ENCODE measurements at places on chromosomes 16 and 17.

GRCh38 chr17:51734976-51735375 lies 423.5 kb downstream of the CA10 start:
- no peak for DNase-seq

DNA sequence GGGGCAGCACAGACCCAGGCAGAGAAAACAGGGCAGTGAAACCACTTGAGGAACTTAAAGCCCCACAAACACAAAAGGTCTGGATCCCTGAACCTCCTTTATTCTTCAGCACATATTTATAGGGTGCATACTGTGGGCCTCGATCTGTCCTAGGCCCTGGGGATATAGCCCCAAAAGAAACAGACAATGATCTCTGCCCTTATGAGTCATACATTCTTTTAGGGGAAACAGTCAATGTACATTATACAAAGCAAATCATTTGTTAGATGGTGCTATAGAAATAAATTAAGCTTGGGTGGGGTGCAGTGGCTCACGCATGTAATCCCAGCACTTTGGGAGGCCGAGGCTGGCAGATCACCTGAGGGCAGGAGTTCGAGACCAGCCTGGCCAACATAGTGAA lies 10.0 kb upstream of the HES7 start:
- DNase-seq, result no peak

DNA sequence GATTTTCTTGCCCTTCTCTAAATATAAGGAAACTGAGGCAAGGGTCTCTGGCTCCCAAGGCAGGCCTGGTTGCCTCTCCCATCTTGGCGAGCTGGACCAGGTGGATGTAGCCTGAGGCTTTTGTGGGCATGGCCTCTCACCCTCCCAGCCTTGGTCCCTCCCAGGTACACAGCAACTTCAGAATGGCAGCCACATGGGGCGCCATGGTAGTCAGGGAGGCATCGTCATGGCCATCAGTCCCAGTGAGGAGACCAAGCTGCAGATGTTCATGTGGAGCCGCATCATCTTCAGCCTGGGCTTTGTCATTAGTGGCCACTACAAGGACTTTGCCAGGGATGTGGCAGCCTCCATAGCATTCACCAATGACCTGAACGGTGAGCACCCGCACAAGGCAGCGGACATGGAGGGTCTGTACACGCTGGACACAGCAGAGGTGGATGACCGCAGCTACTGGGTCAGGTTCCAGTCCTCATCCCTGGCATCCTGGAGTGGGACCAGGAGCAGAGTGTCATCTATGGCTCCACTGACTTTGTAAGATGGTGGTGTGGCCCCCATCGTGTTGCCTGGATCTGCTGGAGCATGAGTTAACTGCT lies 165.8 kb upstream of the ZNF267 start:
- no peak for DNase-seq

- no peak for DNase-seq
These were observed 34.9 kb downstream of the EFCAB13 start for GRCh38 chr17:47358652-47359051.

DNA sequence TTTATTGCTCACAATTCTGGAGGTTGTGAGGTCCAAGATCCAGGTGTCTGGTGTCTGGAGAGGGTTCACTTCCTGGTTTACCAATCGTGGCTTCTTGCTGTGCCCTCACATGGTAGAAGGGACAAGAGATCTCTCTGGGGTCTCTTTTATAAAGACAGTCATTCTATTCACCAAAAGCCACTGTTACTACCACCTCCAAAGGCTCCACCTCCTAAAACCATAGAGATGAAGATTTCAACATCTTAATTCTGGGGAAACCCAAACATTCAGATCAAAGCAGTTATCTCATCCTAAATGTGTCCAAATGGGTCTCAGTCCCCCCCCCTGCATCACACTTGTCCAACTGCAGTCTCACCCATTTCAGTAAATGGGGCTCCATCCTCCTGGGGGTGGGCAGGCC lies 132.9 kb upstream of the XYLT1 start:
- no peak for DNase-seq

DNA sequence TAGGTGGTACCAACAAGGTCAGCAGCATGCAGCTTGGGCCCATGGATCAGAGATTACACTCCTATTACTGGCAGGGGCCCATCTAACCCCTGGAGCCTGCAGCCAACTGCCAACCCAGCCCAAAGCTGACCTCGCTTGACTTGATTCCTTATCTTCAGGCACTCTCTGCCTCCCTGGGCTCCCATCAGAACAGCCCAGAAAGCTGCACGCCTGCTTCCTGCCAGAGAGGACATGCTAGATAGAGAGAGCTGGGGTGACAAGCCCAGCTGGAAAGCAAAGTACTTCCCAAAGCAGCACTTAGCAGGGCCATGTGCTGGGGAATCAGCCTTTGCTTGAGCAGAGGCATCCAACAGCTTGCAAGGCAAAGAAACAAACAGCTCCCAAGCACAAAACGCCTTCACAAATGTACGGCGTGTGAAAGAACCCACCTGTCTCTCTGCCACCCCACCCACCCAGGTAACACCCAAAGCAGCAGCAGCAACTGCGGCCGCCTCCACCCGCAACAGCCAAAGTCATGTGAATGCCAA lies 74.2 kb upstream of the NLK start:
- no peak for DNase-seq

DNA sequence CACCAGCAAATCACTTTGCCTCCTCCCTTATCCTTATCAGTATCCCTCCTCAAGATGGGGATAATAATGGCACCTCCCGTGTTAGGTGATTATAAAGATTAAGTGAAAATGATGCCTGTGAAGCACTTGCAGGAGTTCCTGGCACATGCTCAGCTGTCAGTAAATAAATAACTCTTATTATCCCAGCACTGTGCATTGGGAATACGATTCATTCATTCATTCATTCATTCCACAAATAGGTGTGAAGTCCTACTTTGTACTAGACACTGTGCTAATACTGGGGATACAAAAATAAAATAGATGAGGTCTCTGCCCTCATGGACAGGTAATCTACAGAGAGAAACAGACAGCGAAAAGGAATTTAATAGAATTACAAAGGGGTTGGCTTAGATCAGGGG lies 2.0 kb downstream of the XYLT2 start:
- DNase-seq, result no peak

- DNase-seq, result no peak
These were observed 54.1 kb downstream of the VAT1L start for GRCh38 chr16:77842468-77842867.

DNA sequence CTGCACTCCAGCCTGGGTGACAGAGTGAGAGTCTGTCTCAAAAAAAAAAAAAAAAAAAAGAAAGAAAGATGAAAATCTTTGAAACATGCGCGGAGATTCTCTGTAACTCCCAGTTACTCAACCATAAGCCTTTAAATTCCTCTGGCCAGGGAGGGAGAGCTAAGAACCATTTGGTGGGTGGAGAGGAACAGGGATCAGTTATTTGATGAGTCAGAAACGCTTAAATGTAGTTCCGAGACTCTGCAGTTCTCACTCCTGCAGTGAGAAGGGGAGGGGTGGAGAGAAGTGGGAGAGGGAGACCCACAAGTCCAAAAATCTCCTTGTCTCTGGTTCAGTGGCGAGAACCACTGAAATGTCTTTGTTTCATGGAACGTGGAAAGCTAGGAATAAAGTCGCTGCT lies 266.7 kb downstream of the SOX9 start:
- no peak for DNase-seq

DNA sequence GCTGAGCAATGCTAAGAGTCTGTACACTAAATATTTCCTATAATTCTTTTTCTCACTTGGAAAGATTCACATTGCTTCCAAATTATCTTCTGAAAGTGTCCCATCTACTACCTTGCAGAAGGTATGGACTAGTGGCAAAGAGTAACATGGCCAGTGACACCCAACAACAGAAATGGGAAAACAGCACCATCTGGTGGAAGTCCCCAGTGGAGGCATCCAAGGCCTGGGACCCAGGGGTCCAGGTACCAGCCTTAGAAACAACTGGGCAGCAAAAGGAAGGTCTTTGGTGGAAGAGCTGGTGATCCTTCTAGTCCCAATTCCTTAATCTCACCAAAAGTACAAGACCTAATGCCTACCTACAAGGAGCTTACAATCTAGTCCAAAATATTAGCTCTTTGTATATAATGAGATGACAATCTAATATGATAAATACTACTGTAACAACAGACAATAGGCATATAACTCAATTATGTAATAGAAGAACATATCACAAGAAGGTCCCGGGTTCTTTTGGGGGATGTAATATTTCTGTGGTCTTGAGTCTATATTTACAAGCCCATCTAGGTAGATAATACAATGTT lies 55.3 kb downstream of the SKAP1 start:
- DNase-seq, result no peak

- DNase-seq, result no peak
These were observed 6.1 kb upstream of the KRTAP2-4 start for GRCh38 chr17:41071606-41072360.

DNA sequence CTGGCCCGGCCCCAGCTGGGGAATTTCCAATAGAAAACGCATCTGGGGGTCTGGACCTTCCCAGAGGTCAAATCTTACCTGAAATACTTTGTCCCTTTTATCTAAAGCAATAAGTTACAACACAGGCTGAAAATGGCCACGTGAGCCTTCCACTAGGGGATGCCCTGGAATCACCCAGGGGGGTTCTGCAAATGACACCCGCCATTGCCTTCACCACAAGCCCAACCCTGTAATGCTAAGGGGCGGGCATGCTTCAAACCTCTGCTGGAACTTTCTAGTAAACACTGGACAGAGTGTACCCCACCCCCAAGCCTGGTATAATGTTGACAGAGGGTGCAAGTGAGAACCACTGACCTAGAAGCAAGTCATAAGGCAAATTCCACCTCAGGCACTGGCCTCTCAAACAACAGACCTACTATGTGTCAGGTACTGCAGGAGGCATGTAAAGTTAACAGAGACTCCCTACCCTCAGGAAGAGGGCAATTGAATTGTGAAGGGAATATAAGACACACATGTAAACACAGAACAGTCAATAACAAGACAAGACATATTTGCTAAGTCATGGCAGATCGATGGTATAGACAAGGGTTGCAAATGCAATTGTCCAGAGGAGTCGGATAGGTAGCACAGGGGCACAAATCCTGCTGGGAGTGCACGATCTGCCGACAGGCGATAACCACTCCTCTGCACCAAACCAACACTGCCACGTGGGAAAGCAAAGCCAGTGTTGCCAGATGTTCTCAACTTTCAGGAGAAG lies 59.0 kb downstream of the ARHGAP17 start:
- DNase-seq, result no peak

GRCh38 chr17:76381633-76382350 lies 2.6 kb upstream of the SPHK1 start:
- DNase-seq, result no peak

GRCh38 chr16:15523939-15524338 lies 89.6 kb downstream of the BMERB1 start:
- DNase-seq, result no peak

- DNase-seq, result no peak
These were observed 132.7 kb downstream of the CCDC182 start for GRCh38 chr17:57612202-57613071.

DNA sequence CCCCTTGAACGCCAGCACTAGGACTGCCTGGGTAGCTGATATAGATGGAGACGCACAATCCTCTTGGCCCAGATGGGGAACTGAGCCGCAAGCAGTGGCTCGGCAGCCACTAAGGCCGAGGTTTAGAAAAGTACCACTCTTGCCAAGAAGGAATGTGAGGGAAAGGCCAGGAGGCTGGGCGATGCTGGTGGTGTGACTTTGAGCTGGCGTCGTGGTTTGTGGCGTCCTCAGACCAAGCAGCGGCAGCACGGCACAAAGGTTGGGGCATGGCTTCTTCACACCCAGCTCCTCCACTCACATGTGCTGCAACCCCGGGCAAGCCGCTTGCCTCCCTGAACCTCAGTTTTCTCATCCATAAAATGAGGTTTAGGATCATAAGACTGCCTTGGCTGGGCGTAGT lies 15.6 kb downstream of the DCAKD start:
- DNase-seq, result no peak

DNA sequence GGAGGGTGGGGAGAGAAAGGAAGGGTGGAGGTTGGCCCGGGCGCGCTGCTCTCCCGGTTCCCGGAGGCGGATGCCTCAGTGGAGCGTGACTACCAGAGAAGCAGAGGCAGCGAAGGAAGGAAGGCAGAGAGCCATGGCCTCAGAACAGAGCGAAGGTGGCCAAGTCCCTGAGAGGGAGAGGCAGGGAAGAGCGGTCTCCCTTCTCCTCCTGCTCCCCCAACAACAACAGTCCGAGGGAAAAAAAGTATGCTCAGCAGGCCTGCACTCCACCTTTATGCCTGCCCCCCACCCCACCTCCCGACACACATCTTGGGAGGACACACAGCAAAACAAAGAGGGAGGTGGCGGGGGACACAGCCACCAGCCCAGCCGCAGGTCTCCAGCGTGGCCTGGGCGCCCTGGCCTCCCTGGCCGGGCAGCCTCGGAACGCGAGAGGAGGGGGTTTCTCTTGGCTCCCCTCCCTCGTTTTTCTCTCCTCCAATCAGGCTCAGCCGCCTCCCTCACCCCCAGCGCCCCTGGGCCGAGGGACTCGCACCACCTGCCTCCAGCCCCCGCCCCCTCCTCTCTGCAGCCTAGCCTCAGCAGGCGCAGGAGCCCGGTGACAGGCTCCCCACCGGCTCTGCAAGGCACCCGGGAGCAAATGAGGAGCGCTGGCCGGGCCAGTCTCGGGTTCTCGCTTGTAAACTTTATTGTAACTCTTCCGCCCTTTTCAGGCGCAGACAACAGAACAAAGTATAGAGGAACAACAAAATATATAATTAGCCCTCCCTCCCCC lies 1.1 kb upstream of the HOXB7 start:
- DNase-seq, result no peak

DNA sequence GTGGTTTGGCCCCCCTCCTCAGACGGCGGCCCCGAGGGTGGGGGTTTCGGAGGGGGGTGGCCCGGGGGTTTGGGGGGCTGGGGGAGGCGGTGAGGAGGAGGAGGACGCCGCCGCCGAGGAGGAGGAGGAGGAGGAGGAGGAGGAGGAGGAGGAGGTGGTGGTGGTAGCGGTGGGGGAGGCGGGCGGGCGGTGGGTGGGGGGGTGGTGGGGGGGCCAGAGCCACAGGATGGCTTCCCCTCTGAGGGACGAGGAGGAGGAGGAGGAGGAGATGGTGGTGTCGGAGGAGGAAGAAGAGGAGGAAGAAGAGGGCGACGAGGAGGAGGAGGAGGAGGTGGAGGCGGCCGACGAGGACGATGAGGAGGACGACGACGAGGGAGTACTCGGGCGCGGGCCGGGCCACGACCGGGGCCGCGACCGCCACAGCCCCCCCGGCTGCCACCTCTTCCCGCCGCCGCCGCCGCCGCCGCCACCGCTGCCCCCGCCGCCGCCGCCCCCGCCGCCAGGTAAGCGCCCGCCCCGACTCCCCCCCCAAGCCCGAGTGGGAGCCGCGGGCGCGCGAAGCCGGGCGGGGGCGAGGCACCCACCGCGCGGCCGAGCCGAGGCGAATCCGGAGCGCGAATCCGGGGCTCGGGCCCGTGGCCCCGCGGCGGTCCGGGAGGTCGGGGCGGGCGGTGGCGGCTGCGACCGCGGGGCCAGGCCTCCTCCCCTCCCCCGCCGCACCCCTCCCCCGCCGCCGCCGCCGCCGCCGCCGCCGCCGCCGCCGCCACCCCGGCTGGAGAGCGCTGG lies 3.8 kb upstream of the CHD3 start:
- peak; percentile 33 for DNase-seq

GRCh38 chr17:50977487-50978159 lies 111.5 kb upstream of the TOB1 start:
- DNase-seq, result no peak

- DNase-seq, result no peak
These were observed 901 bp upstream of the HEATR6 start for GRCh38 chr17:60079401-60080243.
